CD4-positive, alpha-beta T cell (primary cell): ENCODE measurements at places on chromosomes 5 and 9. TPM values are rescaled to one million over a fixed set of nuclear protein-coding genes. Genes with fewer than 3 reads are reported as not detected.

GHR gene
- total RNA-seq, result not detected

CCDC171 gene
- total RNA-seq, result 1.1 TPM

NTRK2 gene
- 0.06 TPM for total RNA-seq

INSL4 gene
- not detected for total RNA-seq

OBP2B gene
- total RNA-seq, result not detected

OCLN gene
- 6.8 TPM for total RNA-seq

GABRA6 gene
- total RNA-seq, result not detected

ECM2 gene
- not detected for total RNA-seq

PDLIM4 gene
- not detected for total RNA-seq

KLF4 gene
- total RNA-seq, result 13.2 TPM

TRAF1 gene
- 61.7 TPM for total RNA-seq

TMEM38B gene
- 12.9 TPM for total RNA-seq

GNAQ gene
- 55.9 TPM for total RNA-seq

NDST1 gene
- total RNA-seq, result 1.1 TPM

SLC6A18 gene
- total RNA-seq, result not detected

PRRX2 gene
- total RNA-seq, result not detected

SH3GL2 gene
- not detected for total RNA-seq

SLC31A2 gene
- total RNA-seq, result 5.4 TPM

CNTNAP3 gene
- total RNA-seq, result not detected

NRARP gene
- 1.4 TPM for total RNA-seq

BAAT gene
- not detected for total RNA-seq

CMYA5 gene
- total RNA-seq, result 0.20 TPM

ELOVL7 gene
- total RNA-seq, result not detected

C9orf153 gene
- total RNA-seq, result 1.0 TPM

SLC36A3 gene
- total RNA-seq, result not detected

FCN2 gene
- not detected for total RNA-seq
